Heart left ventricle (tissue), 16 donors: ENCODE measurements at places on chromosomes 2 and 18. TPM values are rescaled to one million over a fixed set of nuclear protein-coding genes. Genes with fewer than 3 reads are reported as not detected.
A peak's percentile ranks its signal among the peaks of the same experiment; 100 is the strongest.

- no peak for DNase-seq
Observed at GRCh38 chr2:195471807-195472206, 185.2 kb upstream of the SLC39A10 start.

GRCh38 chr18:5600378-5601071 is 56.7 kb upstream of the EPB41L3 start:
- no peak for DNase-seq

DNA sequence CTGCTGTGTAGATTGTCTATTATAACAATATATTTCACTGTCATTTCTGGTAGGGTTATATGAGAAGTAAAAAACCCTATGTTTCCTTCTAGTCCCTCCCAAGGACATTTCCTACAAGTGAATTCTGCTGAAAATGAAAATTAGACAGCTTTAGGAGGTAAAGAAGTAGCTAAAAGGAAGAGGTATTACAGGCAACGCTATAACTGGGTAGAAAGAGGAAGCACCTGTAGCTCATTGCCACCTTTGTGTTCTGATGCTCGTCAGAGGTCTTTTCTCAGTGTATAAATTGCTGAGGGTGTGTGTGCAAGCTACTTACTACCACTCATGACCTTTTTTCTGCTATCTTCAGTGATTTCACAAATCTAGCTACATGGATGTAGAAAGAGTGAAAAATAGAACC is 1.4 kb downstream of the DNAJC10 start:
- DNase-seq: no peak

GRCh38 chr2:39115556-39115955 is 5.3 kb downstream of the SOS1 start:
- DNase-seq: no peak

DNA sequence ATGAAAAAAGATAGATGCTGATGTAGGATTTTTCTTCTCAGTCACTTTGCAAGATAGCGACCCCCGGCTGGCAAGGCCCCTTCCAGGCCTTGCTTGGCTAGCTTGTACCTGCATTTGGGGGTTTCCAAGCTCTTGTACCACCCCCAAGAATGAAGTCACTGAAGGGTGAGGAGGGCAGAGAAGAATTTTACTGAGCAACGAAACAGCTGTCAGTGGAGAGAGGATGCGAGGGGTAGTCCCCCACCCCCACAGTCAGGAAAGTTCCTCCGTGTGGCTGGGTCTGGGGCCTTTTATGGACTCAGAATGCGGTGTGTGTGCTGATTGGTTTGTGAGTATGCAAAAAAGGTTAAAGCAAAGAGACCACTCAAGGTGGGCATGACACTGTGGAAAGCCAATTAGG is 382.0 kb downstream of the GPD2 start:
- DNase-seq: no peak

GRCh38 chr18:73164430-73164829 is 296.6 kb upstream of the NETO1 start:
- no peak for DNase-seq

- DNase-seq: no peak
Observed at GRCh38 chr2:11270891-11271290, 73.5 kb downstream of the ROCK2 start.

C1QL2 gene
- not detected for total RNA-seq

HOXD13 gene
- total RNA-seq: not detected

- peak; percentile 43 for DNase-seq
Observed at GRCh38 chr18:13136056-13136903, 82.3 kb upstream of the LDLRAD4 start.

- DNase-seq: no peak
Observed at GRCh38 chr2:113848758-113849415, 41.0 kb upstream of the ACTR3 start.

LAMA1 gene
- 1.0 TPM for total RNA-seq

DNA sequence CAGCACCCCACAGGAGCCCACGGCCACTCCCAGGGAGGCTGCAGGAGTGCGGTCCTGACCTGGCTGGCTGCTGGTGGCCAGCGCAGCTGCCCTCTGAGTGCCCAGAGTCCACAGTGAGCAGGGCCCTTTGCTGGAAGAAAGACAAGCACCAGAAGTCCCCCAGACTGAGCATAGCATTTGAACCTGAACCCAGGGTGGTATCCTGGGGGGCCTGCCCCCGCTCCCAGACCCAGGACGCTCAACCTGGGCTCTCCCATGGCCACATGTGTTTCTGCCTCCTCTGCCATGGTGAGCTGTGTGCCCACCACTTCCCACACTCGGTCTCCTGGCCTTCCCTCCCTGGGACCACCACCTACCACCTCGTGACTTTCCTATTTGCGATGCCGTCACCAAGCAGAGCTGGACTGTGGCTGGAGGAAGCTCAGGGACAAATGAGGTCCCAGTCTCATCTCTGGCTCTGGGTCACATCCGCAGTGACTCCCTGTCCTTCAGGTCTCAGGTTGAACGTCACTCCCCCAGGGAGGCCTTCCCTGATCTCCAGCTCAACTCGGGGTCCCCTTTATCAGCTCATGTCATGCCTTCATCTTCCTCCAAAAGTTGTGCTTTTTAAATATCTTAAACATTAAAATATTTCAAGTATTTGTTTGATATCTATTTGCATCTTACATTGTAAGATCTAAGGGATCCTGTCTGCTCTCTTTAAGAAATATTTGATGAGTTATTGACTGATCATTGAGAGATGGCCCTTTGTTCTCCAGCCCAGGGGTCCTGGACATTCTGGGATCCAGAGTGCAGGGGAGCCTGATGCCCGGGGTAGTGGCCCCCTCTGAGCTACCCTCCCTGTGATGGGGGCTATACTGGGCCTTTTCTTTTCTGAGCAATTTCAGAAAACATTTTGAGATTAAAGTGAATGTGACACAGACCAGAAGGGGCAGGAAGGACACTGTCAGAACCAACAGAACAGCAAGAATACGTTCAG is 16.4 kb upstream of the GPR55 start:
- no peak for DNase-seq

DNA sequence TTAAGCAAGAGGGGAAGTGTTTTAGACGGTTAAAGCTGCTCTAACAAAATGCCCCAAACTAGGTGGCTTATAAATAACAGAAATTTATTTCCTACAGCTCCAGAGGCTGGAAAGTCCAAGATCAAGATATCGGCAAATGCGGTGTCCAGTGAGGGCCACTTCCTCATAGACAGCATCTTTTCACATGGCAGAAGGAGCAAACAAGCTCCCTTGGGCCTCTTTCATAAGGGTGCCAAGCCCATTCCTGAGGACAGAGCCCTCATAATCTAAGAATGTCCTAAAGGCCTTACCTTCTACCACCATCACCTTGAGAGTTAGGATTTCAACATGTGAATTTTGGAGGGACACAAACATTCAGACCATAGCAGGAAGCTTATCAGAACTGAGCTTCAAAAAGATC is 57.3 kb upstream of the PPP1CB start:
- no peak for DNase-seq

- no peak for DNase-seq
Observed at GRCh38 chr2:3460156-3460555, 59.2 kb downstream of the ADI1 start.

GRCh38 chr2:42112418-42112817 is 56.7 kb upstream of the EML4 start:
- no peak for DNase-seq

DNA sequence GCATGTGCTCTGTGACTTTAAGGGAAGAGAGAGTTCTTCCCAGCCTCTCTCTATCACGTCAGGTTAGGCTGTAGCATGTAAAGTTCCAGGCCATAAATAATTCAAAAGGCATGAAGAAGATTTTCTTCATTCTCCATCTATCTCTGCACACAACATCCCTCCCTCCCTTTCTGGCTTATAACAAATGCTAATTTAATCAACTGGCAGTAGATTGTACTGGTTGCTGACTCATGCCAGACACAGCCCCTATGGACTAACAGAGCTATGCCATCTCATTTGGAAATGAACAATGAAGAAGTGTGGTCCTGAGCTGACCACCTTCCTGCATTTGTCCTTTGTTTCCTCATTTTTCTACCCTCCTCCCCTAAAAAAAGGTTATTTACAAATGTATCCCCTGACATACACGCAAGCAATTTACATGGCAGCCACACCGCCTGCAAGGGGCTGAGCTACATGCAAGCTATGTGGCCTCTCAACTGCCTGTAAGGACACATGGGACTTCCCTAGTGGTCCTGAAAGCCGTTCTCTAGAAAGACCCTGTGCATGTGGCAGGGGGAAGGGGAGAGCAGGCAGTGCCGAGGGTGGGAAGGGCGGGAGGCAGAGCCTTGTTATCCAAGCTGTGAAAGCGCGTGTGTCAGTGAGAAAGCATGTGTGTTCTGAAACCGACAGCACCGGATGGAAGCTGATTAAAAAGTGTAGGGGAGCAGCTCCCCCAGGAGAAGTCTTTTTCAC is 90.9 kb upstream of the KLF7 start:
- DNase-seq: no peak

DNA sequence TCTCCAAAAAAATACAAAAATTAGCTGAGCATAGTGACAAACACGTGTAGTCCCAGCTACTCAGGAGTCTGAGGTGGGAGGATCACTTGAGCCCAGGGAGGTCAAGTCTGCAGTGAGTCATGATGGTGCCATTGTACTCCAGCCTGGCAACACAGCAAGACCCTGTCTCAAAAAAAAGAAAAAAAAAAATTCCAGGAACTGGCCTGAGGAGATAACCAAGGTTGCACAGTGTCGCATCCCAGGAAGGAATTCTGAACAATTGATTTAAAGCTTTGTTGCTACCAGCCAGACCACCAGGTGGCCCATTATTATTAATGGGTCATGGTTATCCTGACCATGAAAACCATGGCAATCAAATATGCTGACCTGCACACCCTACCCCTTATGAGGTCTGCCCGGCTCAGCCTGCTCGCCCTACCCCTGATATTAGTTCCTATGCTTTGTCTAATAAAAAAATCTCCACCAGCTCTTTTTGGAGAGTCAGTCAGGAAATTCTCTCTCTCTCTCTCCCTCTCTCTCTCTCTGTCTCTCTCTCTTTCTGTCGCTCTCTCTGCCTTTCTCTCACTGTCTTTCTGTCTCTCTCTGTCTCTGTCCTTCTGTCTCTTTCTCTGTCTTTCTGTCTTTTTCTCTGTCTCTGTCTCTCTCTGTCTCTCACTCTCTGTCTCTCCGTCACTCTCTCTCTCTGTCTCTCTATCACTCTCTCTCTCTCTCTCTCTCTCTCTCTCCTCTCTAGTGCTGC is 73.7 kb downstream of the NCAPH start:
- no peak for DNase-seq

GRCh38 chr2:97885841-97886240 is 109.9 kb downstream of the TMEM131 start:
- no peak for DNase-seq

DNA sequence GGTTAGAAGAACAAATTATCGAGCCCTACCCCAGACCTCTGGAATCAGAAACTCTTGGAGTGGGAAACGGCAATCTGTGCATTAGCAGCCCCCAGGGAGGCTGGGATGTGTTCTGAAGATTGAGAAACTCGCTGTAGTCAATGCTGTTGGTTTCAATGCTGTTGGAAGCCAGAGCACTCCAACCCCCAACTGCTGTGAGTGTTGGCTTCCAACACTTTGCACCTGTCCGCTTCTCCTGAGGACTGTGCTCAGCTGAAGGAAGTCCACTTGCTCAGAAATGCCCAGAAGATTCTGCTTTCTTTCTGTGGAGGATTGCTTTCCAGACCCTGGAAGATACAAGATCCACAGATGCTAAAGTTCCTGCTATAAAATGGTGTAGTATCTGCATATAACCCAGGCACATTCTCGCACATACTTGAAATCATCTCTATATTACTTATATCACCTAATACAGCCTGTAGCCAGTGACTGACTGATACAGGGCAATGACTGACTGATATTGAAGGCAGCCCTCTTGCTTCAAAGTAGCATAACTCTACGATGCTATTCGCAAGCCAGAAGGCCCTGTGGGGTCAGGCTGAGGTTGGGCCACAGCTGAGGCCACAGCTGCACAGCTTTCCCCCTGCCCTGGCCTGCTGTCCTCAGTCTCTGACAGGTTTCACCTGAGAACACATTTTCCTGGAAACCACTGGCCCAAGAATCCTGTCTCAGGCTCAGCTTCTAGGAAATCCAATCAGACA is 757.7 kb upstream of the ID2 start:
- no peak for DNase-seq

CD28 gene
- 0.81 TPM for total RNA-seq

GRCh38 chr2:103959174-103960128 is 894.5 kb upstream of the POU3F3 start:
- DNase-seq: peak; percentile 19

DNA sequence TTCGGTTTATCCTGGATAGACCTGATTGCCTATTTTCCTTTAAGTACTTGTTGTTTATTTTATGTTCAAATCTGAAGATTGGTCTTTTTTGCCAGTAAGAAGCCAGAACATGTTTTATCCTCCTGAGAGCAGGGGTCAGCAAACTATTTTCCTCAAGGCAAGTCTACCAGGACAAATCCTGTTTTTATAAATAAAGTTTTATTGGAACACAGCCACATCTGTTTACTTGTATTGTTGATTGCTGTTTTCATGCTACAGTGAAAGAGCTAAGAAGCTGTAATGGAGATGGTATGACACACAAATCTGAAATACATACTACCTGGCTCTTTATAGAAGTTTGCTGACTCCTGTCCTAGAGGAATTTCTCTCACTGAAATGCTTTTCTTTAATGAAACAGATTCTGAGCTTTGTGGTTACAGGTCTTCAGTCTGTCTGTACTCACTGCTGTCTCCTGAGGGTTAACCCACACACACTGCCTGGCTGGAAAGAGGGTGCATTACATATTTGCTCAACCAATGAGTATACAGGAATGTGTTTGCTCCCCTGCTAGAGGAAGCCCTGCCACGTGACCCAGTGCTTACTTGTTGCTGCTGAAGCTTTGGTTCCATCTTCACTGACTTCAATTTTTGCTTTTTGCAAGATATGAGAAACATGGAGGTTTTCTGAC is 22.6 kb downstream of the MRPL44 start:
- no peak for DNase-seq

GRCh38 chr2:65500310-65501040 is 68.1 kb upstream of the SPRED2 start:
- no peak for DNase-seq

DNA sequence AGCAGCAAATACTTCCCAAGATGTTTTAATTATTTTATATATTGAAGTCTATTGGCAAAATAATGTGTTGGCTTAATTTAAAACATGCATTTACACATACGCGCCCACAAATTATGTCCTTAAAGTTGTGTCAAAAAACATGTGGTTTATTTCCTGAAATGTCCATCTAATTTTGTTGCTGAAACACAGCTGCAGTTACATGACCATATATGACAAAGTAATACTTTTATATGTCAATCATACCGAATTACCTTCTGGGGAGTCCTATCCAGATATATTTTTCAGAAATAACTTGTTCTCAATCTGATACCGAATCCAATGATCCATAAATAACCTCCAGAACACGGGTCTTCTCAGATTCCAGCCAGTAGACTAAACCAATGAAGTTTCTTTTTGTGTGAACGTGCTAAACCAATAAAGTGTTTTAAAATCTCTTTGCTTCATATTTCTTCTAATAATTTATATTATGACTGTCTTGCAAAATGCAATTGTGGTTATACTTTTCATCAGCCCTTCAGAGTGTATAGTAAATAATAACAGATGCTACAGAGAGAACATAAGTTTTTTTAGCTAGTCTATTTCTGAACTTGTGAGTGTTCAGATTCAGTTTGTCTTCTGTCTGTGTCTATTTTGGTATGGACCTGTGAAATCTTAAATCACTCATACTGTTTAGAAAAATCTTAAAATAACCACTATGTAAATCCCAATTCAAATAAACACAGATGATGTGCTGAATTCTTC is 2.4 kb downstream of the SCG2 start:
- no peak for DNase-seq
